ENCODE measurements at places on chromosomes 1 and 21.
A peak's percentile ranks its signal among the peaks of the same experiment; 100 is the strongest.

GRCh38 chr1:110012100-110012780 is 22.2 kb upstream of the STRIP1 start:
- DNase-seq: no peak

DNA sequence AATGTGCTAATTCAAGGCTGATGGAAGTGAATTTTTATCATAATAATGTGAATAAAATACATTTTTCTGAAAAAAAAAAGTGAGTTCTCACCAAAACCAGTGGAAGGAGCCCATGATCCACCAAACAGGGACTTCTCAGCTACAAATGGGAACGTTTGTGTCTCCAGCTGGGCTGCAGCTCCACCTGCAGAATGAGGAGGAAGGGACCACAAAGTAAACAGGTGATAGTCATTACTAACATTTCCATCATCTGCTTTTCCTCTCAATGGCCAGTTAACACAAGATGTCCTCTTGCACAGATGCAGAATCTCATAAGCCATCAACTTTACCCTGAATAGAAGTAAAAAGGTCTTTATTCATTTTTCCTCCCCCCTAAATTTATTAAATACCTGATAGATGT is 246.2 kb downstream of the MRPL39 start:
- DNase-seq: no peak

- no peak for DNase-seq
Measured at GRCh38 chr1:4626061-4626460, 28.3 kb upstream of the AJAP1 start.

GRCh38 chr21:41933313-41934079 is 20.3 kb downstream of the C2CD2 start:
- no peak for DNase-seq

DNA sequence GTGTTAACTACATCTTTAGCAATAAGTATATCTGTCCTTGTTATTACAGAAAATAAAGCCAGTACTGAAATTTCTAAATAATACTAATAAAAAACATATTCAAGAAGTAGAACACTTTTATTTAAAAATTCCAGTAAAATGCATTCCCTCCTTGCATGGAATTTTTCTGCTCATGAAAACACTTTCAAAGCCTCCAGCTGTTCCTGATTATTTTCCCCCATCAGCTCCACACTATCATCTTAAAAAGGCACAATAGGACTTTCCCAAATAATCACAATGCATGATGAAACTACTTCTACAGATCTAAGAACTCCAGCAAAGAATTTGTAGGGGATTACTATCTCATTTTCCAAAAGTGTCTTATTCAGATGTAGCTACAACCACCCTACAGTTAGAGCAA is 162.6 kb upstream of the USP25 start:
- DNase-seq: no peak

- DNase-seq: no peak
Measured at GRCh38 chr1:99964806-99965205, 5.0 kb upstream of the SLC35A3 start.

- no peak for DNase-seq
Measured at GRCh38 chr1:12146343-12147112, 20.3 kb upstream of the TNFRSF1B start.

- no peak for DNase-seq
Measured at GRCh38 chr1:7921796-7922195, 18.8 kb downstream of the TNFRSF9 start.

- no peak for DNase-seq
Measured at GRCh38 chr1:148263128-148263905, 111.2 kb upstream of the NBPF11 start.

- no peak for DNase-seq
Measured at GRCh38 chr1:26041978-26042377, 3.9 kb downstream of the SLC30A2 start.

DNA sequence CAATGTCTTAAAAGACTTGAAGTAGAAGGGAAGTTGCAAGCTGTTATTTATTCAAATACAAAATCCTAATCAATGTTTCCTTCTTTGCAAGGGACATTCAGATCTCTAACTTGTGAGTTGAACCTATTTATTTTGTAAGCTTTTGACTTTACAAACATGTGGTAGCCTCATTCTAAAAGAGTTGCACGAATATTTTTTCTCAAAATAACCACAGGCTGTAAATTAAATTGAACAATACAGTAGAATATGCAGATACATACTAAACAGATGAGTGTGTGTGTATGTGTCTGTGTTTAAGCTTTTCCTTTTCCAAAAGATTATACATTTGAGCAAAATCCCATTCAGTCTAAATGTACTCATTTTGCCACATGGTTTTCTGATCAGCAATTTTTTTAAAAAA is 4.8 kb upstream of the DYNLT5 start:
- no peak for DNase-seq

DNA sequence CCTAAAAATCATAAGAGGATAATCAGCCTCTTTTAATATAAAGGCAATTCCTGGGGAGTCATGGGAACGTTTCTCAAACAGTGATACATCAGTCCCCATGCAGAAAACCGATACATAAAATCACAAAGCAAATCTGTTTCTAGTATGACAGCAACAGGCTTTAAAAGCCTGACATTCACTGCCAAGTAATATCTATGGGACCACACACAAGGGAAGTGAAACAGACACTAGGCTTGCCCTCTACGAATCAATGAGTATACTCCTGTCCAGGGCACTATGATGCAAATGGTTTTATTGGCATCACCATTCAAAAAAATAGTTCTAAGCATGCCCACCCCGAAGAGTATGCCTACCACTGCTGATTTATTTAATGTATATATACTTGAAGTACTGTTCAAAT is 54.4 kb downstream of the TIAM1 start:
- DNase-seq: no peak

- DNase-seq: no peak
Measured at GRCh38 chr1:215992620-215993019, 425.5 kb downstream of the KCTD3 start.

DNA sequence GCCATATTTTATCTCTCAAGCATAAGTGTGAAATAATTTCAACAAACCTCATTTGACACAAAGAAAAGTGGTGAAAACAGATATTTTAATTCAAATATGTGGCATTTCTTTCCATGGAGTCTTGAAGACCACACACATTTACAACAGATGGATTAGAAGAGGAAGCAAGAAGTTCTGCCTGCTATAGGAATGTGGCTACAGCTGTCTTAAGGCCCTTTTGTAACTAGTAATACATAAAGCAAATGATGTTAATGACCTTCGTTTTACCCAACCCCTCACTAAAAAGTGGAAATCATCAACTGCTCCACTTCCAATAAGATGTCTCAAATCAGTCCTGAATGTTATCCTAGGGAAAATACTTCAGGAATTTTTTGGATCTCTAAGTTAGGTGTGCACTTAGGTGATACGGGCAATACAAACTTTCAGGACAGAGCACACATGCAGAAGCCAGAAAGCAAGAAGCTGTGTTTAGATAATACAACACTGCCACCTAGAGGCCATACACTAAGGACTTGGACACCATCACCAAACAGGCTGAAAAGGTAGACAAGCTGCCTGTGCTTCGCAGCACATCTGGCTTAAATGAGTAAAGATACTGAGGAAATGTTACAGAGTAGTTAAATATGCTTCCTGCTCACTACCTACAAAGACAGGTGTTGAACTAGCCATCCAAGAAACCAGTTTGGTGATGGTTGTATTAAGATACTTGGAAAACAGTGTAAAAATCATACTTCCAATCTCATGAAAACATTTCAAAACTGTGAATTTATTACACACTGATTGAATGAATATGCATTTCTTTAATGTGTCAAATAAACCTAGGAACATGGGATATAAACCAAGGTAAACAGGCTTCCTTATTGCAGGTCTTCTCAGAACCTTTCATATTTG is 24.4 kb downstream of the RRAGC start:
- DNase-seq: peak; percentile 3

GRCh38 chr21:42062236-42063022 is 8.7 kb upstream of the UMODL1 start:
- DNase-seq: peak; percentile 75

GRCh38 chr1:44784094-44785028 is 3.6 kb downstream of the BEST4 start:
- DNase-seq: peak; percentile 22

GRCh38 chr1:116418091-116418830 is 45.2 kb downstream of the ATP1A1 start:
- DNase-seq: peak; percentile 77

DNA sequence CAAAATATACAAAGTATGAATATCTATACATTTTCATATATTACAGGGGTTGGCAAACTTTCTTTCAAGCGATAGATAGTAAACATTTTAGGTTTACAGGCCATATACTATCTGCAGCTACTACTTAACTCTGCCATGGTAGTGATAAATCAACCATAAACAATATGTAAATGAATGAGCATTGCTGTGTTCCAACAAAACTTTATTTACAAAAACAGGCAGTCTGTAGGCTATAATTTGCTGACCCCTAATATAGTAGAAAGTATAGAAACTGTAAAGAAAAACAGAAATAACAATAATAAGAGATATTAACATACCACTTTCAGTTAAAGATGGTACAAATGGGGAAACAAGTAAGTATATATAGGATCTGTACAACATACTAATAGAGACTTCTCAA is 58.1 kb downstream of the COLGALT2 start:
- no peak for DNase-seq

- DNase-seq: no peak
Measured at GRCh38 chr1:50774759-50775351, 185.2 kb downstream of the FAF1 start.

GRCh38 chr21:42146821-42147220 is 72.1 kb upstream of the ABCG1 start:
- no peak for DNase-seq

- DNase-seq: no peak
Measured at GRCh38 chr1:191279266-191279800, 801.7 kb upstream of the BRINP3 start.

- DNase-seq: no peak
Measured at GRCh38 chr1:36955016-36955415, 79.3 kb downstream of the GRIK3 start.

GRCh38 chr1:17892225-17892624 is 137.1 kb downstream of the ACTL8 start:
- no peak for DNase-seq

- DNase-seq: no peak
Measured at GRCh38 chr1:178509414-178510007, 3.4 kb upstream of the TEX35 start.

GRCh38 chr1:192633533-192634253 is 2.3 kb upstream of the RGS13 start:
- DNase-seq: no peak

- DNase-seq: no peak
Measured at GRCh38 chr1:49098866-49099265, 322.2 kb upstream of the BEND5 start.

DNA sequence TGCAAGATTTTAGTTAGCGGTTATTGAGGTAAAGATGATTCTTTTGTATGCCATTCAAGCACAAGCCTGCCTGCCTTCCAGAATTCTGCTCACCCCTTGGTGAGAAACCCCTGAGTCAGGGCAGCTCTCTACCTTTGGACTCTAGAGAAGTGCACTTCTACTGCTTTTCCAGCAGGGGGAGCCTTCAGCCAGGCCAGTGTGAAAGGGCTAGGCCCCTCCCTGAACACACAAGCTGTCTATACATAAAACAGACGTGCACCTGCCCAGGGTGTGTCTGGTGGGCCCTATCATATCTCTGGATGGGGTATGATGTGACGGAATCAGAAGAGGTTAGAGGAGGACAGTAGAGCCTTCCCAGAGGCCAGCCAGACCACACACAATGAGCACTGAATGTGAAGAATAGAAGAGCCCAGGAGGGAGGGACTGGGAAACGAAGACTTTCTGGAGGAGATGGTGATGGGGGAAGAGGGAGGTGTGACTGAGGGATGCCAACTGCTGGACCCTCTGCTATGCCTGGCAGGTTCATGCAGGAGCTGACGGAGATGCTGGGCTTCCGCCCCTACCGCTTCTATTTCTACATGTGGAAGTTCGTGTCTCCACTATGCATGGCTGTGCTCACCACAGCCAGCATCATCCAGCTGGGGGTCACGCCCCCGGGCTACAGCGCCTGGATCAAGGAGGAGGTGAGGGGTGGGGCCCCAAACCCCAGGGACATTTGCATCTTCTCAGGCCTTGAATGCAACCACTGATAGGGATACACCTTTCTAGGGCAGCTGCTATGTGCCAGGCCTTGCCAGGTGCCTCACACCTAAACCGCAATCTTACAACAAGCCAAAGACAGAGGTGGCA is 13.0 kb upstream of the KCNC4 start:
- peak; percentile 34 for DNase-seq

- no peak for DNase-seq
Measured at GRCh38 chr1:168408884-168409283, 128.2 kb downstream of the TBX19 start.

GRCh38 chr1:155453141-155453540 is 109.5 kb downstream of the ASH1L start:
- no peak for DNase-seq

DNA sequence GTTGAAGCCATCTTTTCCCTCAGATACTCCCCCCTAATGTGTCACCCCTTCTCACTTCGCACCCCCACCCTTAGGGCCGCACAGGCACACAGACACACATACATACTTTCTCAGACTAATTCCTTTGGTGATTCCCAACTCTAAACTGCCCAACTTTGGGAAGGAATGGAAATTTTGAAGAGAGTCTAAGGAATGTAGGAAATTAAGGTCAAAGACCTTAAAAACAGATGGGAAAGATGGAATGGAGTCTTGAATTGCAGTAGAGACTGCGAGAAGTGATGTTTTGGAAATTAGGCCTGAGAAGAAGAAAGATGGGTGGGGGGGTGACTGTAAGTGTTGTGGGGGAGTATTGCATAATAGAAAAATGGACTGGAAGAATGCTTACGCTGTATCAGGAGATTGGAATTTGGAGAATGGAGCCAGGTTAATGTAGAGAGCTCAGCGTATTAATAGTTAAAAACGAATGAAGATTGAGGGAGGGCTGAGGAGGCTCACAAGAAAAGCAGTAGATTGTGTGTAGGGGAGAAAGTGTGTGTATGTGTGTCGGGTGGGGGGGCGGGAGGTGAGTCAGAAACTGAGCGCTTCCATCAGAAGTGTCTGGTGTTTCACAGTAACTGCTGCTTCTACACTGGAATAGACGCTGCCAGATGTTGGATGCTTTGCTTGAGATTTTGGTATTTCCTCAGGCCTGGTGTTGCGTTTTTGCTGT is 1.7 kb downstream of the PIP5K1A start:
- no peak for DNase-seq

DNA sequence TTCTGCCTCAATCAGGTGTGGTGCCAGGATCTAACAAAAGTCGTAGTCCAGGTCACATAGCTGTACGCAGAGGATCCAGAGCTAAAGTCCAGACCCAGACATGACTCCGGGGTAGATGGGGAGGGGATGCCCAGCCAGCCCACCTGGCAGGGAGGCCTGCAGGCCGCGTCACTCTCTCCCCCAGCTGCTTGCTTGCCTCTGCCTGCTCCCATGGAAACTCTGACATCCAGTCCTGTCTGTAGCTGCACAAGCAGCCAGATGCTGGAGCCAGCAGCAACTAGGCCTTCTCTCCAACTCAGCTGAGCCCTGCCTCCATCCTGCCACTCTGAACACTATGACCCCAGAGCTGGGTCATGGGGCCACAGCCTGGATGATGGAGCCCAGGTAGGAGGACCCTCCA is 8.1 kb downstream of the COL8A2 start:
- DNase-seq: no peak

DNA sequence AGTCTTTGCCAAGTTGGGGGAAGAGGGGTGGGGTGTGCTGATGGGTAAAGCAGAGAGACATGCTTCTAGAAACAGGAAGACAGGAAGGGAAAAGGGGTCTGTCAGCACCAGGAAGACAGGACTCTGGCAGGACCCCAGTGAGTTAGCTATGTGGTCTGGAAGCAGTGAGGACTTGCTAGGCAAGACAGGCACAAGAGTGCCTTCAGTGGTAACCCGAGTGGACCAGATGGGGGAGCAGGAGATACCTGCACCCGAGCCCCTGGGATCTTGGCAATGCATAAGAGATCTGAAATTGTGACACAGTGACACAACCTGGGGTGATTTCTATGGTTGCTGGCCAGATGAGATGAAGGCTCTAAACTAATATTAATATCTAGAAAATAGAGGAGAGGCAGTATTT is 7.0 kb downstream of the TLR5 start:
- DNase-seq: no peak
